ENCODE measurements at places on chromosomes 2 and 18.

- no peak for DNase-seq
These were observed 16.9 kb downstream of the PID1 start for GRCh38 chr2:229254206-229254605.

GRCh38 chr2:205103699-205104098 lies 558.4 kb downstream of the PARD3B start:
- no peak for DNase-seq

- DNase-seq: no peak
These were observed 8.7 kb downstream of the RPRD1A start for GRCh38 chr18:36058674-36059073.

DNA sequence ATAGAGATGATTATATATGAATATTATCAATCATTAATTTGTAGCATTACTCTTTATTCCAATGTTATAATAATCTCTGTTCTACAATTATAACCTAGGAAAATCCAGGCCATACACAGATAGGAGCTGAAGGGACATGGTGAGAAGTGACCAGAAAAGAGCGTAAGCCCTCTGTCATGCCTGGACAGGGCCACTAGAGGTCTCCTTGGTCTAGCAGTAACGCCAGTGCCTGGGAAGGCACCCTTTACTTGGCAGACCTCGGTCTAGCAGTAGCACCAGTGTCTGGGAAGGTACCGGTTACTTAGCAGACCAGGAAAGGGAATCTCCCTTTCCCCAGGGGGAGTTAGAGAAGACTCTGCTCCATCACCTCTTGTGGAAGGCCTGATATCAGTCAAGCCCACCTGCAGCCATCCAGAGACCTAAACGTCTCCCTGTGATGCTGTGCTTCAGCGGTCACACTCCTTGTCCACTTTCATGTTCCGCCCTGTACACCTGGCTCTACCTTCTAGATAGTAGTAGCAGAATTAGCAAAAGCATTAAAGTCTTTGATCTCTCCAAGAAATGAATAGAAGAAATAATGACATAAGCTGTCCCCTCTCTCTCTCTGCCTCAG lies 447.5 kb upstream of the FSIP2 start:
- DNase-seq: peak; percentile 84

DNA sequence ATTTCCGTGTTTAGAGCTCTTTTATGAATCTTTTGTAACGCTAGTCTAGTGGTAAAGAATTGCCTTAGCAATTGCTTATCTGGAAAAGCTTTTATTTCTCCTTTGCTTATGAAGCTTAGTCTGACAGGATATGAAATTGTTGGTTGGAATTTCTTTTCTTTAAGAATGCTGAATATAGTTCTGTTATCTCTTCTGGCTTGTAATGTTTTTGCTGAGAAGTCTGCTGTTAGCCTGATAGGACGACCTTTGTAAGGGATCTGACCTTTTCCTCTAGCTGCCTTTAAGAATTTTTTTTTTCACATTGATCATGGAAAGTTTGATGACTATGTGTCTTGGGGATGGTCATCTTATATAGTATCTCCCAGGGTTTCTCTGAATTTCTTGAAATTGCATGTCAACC lies 101.1 kb downstream of the TRABD2A start:
- DNase-seq: no peak

- no peak for DNase-seq
These were observed 122.0 kb upstream of the COPS8 start for GRCh38 chr2:236963631-236964182.

DNA sequence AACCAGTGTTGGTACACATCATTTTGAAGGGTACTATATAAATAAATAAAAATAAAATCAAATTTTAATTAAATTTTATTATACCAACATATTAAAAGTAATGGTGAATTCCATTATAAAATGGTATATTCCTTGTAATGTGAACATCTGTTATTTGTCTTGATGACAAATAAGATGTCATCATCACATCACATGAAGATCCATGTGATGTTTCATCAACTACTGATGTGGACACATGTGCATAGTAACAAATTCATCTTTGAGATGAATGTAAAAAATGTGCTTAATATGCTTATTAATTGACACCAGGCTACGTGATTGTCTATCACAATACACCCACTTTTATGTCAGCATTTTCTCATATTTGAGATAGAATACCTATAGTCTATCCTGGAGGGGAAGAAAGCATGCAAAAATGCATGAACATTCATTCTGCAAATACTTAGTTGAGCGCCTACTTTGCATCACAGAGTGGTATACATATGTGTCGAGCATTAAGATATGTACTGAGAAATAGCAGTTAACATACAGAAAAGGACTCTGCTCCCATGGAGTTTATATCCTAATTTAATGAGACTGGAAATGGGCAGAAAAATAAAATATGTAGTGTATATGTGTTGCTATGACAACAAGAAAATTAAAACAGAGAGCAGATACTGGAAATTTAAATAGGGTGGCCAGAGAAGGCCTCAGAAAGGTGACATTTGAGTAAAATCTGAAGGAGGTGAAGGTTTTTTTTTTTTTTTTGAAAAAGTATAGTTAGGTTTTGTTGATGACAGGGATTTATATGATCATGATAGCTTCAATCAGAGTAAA lies 281.1 kb downstream of the ARHGAP15 start:
- no peak for DNase-seq

GRCh38 chr2:40488101-40488601 lies 36.3 kb upstream of the SLC8A1 start:
- peak; percentile 40 for DNase-seq

DNA sequence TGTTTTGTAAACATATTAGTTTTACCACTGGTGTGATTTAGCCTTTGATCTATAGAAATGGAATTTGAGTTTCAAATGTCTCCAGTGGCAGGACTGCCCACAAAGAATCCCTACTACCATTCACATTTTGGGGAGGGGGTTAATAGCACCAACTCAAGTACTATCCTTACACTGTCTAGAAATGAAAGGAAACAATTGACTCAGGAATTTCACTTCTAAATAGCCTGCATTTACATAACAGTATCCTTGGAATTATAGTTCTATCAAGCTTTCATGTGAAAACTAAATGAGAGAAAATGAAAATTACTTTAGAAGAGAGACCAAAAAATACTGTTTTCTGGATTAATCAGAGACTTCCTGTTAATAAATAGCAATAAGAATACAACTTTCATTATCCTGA lies 7.5 kb upstream of the CCDC93 start:
- DNase-seq: no peak

DNA sequence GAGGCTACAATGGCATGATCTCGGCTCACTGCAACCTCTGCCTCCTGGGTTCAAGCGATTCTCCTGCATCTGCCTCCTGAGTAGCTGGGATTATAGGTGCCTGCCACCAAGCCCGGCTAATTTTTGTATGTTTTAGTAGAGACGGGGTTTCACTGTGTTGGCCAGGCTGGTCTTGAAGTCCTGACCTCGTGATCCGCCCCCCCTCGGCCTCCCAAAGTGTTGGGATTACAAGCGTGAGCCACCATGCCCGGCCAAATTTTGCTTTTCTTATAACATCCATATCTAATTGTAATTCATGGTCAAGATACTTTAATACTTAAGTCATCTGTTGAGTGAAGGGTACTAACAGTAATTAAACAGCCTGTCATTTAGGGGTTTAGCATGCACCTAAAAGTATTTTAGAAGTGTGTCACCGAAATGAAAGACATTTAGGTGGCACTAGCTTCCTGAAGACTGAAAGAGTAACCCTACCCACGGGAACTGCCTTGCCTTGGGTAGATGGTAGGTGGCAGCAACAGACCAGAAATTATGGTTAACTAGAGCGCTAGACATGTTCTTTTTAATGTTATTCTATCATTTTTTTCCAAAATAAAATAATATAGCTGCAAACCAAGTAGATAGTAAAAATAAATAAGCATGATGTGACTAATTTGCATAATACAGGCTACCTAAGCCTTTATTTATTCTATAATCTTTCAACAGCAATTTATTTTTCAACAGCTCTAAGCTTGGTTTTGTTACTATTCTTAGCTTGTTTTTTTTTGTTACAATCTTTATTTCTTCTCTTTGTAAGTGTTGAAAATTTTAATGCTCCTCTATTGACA lies 8.6 kb upstream of the ACYP2 start:
- peak; percentile 82 for DNase-seq

GRCh38 chr18:31679791-31680432 lies 4.5 kb downstream of the B4GALT6 start:
- DNase-seq: no peak

DNA sequence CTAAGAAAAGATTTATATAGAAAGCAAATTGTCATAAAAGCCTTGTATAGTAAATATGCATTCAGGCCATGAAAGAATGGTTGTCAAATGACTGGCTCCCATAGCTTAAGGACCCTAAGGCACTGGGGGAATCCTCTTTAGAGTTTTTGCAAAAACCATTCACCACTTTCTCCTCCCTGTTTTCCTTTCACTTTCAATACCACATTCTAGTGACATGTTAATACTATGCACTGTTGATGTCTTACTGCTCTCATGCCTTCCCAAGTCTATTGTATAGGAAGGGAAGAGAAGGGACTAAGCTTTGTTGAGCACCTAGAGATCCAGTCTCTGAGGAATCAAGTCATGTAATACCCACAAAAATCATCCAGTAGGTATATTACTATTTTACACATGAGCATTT lies 383.0 kb upstream of the LRRTM1 start:
- no peak for DNase-seq

GRCh38 chr2:179612108-179612507 lies 249.3 kb downstream of the ZNF385B start:
- DNase-seq: no peak

DNA sequence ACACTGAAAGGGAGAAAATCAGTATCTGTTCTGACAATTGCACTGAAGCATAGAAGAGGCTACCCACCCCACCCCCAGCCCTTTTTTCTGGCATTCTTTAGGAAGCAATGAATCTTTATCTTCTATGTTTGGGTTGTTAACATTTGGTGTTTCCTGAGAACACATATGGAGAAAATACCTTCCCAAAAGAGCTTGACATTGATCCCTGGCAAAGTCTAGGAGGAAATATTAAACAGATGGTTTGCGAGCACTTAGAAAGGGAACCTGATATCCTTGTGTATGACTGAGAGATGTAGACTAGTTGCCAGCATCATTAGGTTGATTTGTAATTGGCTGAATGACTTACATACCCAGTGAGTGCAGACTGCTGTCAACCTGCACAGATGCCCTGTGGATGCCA lies 42.9 kb downstream of the DOK1 start:
- DNase-seq: no peak

DNA sequence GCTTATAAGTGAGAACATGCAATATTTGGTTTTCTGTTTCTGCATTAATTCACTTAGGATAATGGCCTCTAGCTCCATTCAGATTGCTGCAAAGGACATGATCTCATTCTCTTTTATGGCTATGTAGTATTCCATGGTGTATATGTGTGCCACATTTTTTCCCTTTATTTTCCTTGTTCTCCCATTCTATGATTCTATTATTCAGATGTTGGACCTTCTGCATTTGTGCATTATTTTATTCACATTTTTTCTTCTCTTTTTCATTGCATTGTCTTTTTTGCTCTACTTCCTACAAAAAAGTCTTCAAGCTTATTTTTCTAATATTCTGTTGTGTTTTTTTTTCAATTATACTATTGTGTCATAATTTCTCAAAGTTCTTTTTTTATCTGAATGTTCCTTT lies 11.1 kb upstream of the ANTXR1 start:
- no peak for DNase-seq

GRCh38 chr2:104851291-104852089 lies 2.4 kb upstream of the POU3F3 start:
- DNase-seq: no peak

DNA sequence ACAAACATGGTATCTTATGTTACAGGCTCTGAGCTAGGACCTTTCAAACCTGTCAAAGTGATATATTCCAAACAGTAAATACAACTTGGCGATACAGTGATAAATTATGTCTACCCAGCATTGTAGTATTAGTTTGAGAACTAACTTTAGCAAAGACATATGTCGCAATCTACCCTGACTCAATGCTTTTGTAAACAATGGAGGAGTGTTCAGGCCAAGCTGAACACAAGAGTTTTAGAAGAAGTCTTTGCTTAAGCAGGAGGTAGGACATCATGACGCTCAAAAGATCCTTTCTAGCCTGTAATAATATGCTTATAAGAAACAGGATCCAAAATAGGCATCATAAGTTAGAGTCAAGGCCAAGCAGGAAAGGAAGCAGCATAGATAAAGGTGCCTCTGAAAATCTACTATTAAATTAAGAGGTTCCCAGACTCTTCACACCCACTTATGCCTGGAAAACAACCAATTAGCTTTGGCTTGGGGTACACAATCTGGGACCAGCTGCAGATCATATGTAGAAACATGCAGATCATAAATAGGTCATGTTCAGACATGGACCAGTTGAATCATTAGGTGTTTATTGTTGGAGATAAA lies 132.5 kb downstream of the CSRNP3 start:
- DNase-seq: no peak

GRCh38 chr18:33466822-33467221 lies 26.3 kb upstream of the CCDC178 start:
- DNase-seq: no peak

GRCh38 chr2:38037757-38038621 lies 38.0 kb downstream of the CYP1B1 start:
- DNase-seq: no peak

- no peak for DNase-seq
These were observed 68.6 kb upstream of the RPE start for GRCh38 chr2:209933499-209934483.

- DNase-seq: no peak
These were observed 38.9 kb upstream of the B3GNT2 start for GRCh38 chr2:62156861-62157496.

DNA sequence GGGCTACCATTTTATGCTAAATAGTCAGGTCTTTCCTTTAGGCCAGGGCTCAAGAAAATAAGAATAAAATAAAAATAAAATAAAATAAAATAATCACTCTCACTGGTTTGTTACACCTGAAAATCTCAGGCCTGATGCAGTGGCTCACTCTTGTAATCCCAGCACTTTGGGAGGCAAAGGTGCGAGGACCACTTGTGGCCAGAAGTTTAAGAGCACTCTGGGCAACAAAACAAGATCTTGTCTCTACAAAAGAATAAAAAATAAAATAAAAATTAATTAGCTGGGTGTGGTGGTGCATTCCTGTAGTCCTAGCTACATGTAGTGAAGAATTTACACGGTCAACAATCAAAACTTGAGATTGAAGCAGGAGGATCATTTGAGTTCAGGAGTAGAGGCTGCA lies 159.4 kb downstream of the NRXN1 start:
- DNase-seq: no peak

GRCh38 chr2:216349366-216349765 lies 22.9 kb downstream of the MARCHF4 start:
- no peak for DNase-seq

DNA sequence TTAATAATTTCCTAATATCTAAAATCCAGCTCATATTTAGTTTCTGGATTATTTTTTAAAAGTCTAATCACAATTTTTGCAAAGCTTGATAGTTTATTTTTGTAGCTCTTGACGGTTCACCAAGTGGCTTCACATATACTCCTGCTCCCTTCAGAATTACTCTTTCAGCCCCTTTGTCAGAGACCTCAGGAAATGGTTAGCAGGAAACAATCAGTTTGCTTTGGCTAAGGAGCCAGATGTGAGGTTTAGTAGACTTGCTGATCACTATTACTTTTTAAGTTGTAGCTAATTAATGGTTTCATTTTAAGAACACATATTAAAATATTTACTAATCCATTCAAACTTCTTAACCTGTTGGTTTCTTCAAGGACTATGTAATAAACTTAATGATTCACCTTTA lies 2.3 kb downstream of the RBBP8 start:
- DNase-seq: peak; percentile 10

- DNase-seq: peak; percentile 28
These were observed 57.9 kb downstream of the NCK2 start for GRCh38 chr2:105802587-105802986.
